ENCODE measurements at places on chromosomes 7 and 10.

DNA sequence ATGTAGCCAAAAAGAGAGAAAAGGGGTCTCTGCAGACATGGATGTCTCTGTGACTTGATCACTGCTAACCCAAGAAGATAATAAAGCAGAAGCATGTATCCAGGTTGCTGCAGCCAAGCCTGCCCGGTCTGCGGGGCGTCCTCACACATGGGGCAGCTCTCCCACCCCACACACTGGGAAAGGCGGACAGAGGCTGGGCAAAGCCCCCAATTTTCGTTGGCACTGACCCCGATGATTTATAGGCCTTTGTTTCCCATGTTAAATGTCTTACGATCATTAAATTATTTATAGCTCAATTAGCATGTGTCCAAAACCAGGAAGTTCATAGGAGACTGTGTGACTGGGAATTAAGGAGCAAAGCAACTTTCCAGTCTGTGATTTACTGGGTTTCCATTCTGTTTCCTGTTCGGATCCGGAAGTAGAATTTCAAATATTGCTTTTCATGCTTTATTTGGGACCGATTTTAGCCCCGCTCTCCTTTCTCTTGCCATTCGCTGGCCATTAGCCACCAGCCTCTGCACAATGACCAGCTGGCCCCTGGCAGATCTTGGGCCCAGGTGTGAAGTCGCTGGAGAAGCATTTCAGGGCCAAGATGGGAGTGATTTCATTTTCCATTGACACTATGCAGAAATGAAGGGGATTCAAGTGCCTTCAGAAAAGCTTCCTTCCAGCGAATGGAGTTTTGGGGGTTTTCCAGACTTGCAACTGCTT, 91.6 kb downstream of the EGFR start:
- no peak for DNase-seq

- DNase-seq: no peak
Measured at GRCh38 chr10:130358981-130359650, 222.9 kb downstream of the GLRX3 start.

DNA sequence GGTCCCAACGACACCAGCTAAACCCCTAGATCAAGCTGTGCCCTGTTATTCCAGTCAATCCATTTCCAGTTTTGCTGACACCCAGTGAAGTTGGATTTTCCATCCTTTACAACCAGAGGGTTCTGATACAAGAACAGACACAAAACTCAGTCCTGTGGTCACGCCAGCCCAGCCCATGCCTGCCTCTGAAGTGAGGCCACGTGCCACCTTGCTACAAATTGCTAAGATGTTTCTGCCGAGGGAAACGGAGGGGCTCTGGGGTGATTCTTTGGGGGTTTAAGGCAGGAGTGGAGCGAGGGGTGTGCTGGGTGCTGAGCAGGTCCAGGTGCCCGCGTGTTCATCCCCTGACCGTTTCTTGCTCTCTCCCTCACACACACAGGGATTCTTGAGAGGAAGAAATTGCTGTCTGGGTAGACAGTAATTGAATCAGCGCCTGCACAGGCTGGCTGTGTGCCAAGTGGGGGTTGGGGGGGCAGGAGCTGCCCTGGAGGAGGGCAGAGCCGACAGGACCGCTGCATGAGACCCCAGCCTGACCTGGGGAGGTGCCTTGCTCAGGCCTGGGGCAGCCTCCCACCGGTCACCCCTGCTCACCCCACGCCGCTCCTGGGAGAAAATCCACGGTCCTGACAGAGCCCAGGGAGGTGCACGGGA, 38.1 kb downstream of the ADAP1 start:
- DNase-seq: no peak

DNA sequence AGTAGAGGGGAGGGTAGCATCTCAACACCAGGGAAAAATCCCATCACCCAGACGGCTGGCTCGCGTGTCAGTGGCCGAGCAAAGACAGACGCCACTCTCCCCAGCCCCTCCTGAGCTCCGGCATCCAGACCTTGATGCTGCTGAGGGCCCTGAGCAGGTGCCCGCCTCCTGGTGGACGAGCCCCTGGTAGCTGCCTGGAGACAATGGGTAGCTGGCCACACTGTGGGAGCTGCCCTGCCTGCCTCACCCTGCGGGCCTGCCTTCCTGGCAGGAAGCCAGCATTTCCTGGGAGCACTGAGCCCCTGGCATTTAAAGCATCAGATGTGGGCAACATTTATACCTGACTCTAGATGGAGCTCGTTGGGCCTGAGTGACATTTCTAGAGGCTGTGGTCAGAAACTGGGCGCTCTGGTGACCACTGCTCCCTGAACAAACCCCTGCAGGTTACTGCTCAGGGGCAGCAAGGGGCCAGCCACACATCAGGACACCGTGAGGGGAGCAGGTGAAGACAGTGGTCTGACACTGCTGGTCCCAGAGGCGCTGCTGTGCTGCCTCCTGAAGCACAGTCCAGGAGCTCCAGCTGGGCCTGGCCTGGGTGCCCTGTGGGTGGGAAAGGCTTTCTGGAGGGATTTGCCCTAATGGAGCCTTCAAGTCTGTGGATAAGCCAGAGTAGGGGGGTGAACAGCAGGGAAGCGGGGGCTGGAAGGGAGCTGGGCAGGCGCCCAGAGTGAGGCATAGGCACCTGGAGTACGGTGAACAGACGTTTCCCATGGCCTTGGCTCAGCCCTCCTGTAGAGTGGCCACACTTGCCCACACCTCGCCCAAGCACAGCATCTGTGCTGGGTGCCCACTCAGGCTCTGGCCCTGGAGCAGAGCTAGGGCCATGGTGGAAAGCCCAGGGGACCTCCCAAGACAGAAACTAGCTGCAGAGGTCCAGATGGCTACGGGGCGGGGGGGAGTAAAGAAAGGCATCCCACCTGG, 138.7 kb downstream of the MAPK8 start:
- DNase-seq: no peak

DNA sequence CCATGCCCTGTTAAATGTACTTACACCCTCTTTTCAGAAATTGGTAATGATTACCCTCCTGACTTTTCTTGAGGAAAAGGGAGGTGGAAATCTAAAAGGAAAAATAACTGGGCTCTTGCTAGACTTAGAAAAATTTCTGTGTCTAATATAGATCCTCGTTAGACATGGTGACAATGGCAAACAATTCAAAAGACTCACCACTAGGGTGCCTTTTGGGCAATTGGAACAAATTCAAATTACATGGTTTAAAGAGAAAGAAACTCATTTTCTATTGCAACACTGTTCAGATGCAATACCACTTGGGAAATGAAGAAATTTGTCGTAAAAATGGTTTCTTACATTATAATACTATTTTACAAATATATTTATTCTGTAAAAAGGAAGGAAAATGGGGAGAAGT, 950.1 kb downstream of the GRM8 start:
- DNase-seq: no peak

GRCh38 chr10:113947184-113948041, 93.0 kb downstream of the NHLRC2 start:
- no peak for DNase-seq

GRCh38 chr10:81784111-81784597, 90.8 kb upstream of the NRG3 start:
- no peak for DNase-seq

- peak; percentile 75 for DNase-seq
Measured at GRCh38 chr10:24448351-24448999, 239.5 kb downstream of the KIAA1217 start.

DNA sequence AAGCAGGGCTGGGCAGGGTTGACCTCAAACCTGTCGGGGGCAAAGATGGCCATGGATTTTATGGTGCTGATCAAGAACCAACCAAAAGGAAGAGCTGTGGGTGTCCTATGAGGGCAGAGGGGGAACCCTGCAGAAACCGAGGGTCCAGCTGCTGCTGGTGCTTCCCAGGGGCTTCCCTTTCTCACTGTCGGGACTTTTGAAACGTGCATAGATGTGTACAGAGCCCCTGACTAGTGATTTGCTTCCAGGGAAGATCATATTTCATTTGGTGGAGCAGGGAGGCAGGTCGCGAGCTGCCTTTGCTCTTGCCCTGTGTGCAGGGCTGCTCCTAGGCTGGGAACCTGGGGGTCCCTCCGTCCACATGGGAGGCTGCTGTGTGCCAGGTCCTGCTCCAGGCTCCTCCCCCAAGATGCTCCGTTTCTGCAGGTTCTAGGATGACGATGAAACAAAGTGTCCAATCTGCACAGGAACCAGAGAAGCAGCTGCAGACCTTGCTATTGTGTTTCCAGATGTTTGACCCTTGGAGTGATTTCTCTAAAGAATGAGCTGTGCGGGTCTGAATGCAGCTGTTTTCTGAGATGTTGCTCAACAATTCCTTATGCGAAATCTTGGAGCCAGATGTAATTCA, 9.4 kb upstream of the INPP5A start:
- DNase-seq: no peak

- DNase-seq: no peak
Measured at GRCh38 chr7:32436146-32436928, 53.8 kb downstream of the LSM5 start.

DNA sequence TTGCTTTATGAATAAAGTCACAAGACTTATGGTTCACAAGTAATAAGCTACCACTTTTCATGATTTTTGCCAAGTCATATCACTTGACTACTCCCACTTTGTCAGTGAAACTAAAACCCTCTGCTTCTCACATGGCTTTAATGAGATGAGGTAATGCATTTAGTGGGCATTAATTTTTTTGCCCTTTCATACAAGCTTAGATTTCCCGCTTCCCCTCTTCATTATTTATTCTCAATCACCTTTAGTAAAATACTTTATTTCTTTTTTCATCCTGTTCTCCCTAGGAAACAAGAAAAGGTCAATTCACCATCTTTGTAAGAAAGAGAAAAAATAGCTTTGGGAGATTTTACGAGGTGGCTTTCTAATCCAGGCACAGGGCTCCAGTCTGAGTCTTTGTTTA, 109.6 kb upstream of the STARD3NL start:
- DNase-seq: no peak

- DNase-seq: no peak
Measured at GRCh38 chr10:83991986-83992753, 147.1 kb upstream of the GHITM start.

- DNase-seq: no peak
Measured at GRCh38 chr7:4085937-4086691, 596.0 kb upstream of the FOXK1 start.

GRCh38 chr10:90917968-90918318, 2.9 kb downstream of the ANKRD1 start:
- DNase-seq: no peak

Data from fibroblast of skin of right biceps (primary cell).